ENCODE measurements at places on chromosomes 2 and 18.

DNA sequence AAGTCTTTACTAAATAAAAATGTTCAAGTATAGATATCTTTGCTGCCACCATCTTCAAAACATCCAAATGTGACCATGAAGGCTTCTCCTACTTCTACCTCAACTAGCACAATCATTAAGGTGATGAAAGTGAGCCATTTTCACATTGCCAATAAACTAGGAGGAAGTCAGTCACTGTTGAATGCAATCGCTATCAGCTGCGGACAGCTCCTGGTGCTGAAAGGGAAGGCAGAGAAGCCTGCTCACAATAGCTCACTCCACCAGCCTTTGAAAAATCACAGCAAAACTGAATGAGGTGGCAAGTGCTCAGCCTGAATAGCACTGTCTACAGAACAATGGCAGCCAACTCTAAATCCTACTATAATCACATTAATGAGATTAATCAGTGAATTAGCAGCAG lies 2.2 kb downstream of the MYT1L start:
- DNase-seq: no peak

GRCh38 chr2:238160206-238161129 lies 1.7 kb downstream of the ERFE start:
- no peak for DNase-seq

- no peak for DNase-seq
These were observed 5.3 kb upstream of the NPPC start for GRCh38 chr2:231931481-231931915.

GRCh38 chr2:26464390-26465265 lies 13.3 kb downstream of the OTOF start:
- DNase-seq: no peak

DNA sequence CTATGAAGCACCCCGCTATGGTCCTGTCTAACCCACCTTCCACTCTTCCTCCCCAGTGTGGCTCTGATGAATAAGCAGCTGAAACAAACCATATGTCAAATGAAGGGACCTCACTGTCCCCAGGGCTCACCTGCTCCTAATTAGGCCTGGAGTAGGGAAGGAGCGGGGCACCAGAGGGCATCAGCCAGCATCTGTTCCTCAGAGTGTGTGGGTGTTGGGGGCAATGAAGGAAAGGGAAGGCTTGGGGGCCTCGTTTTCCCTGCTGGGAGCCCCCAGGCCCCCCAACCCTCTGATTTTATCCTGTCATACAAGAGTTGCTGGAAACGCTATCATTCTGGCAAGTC lies 274.7 kb downstream of the HAUS1 start:
- DNase-seq: no peak

- no peak for DNase-seq
These were observed 762 bp upstream of the SPOPL start for GRCh38 chr2:138500592-138501424.

- no peak for DNase-seq
These were observed 68.2 kb downstream of the ZNF516 start for GRCh38 chr18:76426737-76427305.

DNA sequence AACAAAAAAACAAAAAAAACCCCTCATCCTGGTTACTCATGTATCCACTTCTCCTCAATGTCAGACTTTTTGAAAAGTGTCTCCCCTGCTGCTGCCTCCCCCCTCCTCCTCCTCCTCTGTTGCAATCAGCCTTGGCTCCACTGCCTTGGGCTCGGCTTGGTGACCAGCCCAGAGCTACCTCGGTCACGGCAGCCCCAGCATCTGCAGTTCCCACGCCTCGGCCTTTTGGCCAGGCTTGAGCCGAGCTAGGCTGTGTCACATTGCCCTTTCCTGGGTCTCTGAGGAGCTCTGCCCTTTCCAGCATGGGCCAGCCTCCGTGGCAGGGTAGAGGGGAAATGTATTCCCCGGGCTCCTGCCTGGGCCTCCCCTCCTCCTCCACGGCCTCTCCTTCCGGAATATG lies 22.7 kb upstream of the INHBB start:
- no peak for DNase-seq

DNA sequence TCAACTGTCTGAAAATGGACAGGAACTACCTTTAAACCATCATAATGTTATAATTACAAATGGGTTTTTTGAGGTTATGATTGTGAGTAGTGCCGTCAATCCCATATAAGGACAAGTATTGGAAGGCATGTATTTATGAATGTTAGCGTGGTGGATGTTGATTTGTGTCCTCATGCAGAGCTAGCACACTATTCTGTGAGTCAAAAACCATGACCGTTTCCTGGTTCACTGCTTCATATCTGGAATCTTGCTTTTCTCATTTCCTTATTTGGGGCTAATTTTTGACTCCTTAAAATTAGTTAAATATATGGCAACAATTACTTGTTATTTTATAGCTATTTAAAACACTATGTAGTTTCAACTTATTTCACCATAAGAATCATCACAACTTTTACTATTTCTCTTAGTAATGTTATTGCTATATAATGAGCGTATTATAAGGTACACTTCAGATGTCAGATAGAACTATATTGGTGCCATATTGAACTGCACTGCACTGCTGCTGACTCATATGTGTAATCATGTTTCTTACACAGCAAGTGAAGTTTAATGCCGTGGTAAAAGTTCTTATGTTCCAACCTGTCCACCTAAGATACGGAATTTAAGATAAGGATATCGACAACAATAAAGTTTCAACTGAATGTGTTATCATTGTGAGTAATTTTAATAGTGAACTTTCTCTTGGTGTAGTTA lies 192.8 kb downstream of the PTGR3 start:
- DNase-seq: no peak

GRCh38 chr2:161206471-161207032 lies 46.3 kb downstream of the TANK start:
- DNase-seq: no peak

DNA sequence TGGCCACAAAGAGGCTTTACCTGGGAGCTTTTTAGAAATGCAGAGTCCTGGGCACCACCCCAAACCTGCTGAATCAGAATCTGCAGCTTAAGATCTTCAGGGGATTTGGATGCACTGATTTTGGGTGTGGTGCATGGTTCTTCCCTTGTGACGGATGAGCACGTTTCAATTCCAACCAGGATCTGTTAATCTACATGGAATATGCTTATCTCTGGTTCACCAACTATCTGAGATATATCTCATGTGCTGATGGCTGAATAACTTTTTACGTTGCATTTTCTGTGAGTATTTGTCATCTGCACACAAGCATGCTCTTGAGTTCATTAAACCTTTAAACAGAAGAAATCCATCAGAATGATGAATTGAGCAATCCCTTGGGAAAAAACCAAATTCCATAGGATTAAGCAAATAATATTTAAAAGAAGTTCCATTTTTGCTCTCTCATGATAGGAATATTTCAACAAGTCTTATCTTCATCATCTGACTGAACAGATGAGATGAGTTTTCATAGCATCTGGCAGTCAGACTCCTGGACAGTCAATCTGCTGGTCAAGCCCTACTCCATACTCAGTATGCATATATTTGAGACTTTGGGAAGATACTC lies 120.6 kb downstream of the PLB1 start:
- no peak for DNase-seq

DNA sequence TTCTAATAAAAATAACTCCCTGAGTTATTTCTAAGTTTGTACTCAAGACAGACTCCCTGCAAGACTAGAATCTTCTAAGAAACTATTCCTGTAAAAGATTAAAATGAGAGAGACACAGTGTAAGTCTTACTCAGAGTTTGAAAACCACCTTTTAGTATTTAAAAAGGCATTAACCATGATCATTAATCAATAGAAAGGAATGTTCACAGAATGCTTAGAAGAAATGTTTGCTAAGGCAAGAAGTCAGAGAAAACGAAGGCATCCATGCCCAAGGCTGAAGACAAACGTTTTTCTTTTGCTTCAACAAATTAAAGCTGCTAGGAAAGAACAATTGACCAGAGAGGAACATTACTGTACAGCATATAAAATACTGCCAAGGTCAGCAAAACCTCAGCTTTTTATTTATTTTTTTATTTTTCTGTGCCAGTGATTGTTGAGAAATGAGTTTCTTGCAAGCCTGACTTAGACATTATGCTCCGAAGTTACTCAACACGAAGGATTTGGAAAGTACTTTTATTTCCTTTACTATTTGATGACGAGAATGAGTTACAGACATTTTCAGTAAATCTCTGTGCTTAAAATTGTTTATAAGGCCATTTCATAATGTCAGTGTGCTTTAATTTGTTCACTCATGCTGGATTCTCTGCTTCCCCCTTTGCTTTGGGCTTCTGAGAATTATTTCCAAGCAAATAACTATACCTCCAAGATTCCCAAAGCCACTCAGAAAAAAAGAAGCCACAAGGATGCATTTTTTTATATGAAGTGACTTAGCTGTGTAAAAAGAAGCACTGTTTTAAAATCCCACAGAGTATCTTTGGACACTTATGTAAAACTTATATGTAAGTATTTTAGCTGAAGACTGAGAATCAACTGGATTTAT lies 20.5 kb downstream of the RND3 start:
- DNase-seq: no peak

- DNase-seq: no peak
These were observed 423.6 kb upstream of the POU3F3 start for GRCh38 chr2:104430359-104430740.

GRCh38 chr2:239376351-239376750 lies 24.5 kb downstream of the HDAC4 start:
- DNase-seq: no peak

- no peak for DNase-seq
These were observed 145.0 kb downstream of the ALK start for GRCh38 chr2:29776406-29776805.

DNA sequence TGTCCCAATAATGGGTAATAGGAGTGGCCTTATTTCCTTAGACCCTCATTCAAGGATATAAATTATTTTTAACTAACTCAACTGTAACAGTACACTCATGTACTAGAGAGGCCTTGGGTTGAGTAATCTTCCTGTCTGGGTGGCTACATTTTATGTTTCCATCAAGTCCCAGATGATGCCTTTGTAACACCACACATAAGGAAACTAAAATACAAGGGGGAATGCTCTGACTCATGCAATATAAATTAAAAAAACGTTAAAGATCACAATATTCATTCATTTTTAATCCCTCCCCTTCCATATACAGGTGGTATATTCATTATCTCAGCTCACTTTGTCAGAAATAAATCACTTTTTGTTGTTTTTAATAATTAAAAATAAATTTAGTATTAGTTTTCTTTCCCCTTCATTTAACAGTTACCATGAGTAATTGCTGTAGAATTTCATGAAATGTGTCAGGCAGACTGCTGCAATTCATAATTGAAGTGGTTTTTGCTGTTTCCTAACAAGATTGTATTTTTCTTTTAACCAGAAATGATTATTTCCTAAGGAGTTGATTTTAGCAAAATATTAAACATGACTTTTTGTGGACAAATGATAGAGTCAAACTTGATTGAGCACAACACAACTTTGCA lies 1403.6 kb downstream of the SUCLG1 start:
- DNase-seq: no peak

GRCh38 chr2:171598713-171599319 lies 76.5 kb downstream of the CYBRD1 start:
- no peak for DNase-seq

- DNase-seq: no peak
These were observed 105.1 kb upstream of the ITGB6 start for GRCh38 chr2:160305081-160305750.

DNA sequence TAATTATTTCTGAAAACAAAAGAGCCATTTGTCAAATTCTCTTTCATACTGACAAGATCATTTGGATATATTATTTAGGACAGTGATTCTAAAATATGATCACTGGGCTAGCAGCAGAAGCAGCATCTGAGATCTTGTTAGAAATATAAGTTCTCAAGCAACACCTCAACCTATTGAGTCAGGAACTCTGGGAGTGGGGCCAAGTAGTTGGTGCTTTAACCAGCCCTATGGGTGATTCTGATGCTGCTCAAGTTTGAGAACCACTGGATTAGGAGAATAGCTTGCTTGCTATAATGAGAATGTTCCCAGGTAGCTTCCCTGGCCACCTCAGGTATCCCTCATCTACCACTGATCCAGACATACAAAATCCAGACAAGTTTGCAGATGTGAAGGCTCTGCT lies 466.9 kb upstream of the CELF4 start:
- no peak for DNase-seq

DNA sequence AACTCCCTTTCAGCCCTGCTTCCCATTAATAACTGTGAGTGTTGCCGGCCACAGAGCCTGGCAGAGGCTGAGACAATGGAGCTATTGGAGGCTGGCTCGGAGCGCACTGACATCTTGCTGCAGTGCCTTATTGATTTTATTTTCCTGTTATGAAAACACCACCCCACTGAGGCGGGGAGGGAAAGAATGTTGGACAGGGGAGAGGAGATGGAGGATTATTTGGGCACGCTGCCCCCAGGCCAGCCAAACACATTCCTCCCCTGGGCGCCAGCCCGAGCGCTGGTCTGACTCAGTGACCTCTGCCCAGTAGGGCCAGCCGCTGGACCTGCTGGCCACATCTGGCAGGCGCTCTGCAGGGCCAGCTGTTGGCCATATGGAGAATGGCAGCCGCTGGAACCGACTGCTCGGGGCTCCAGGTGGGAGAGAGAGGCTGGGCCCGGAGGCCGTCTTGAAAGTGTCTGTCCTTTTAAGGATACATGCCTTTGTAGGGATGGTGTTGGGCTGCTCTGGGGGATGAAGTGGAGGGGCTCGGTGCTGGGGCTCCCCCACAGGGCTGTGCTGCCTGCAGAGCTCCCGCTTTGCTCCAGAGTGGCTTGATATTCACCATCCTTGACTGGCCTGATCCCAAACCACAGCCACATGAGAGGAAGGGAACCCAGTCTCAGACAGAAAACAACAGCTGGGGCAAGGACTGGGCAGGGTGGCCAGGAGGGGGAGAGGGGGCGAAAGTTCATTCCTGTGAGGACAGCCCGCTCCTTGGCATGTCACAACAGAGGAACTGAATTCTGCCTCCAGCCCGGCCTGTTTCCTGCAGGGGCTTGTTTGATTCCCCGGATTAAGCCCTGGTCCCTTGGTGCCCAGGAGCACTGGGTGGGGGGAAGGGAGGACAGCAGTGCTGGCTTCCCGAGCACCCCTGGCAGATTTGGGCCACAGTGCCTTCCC lies 179.0 kb downstream of the KLHL29 start:
- no peak for DNase-seq

- no peak for DNase-seq
These were observed 87.8 kb downstream of the MAP2 start for GRCh38 chr2:209511637-209512036.

- no peak for DNase-seq
These were observed 47.2 kb downstream of the FAM124B start for GRCh38 chr2:224354632-224355211.

- no peak for DNase-seq
These were observed 40.3 kb downstream of the SMC6 start for GRCh38 chr2:17713291-17713690.

DNA sequence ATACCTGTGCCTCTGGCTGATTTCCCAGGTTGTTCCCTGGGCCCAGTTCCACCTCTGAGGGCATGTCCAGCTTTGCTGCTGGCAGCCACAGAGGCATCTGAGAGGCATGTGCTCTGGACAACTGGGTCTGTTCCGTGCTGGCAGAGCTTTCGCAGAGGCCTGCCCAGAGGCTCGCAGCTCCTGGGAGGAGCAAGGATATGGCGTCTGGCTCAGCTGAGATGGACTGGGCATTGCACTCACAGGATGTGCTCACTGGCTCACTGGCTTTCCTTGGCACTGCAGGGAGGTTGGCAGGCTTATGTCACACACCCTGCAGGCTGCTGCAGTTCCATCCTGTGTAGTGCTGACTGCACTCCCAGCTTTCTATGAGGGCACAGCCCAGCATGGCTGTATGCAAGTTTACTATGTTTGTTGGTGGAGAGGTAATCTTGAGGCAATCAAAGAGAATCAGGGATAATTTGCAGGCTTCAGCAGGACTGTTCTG lies 172.3 kb downstream of the PRKCE start:
- DNase-seq: no peak

GRCh38 chr2:113229795-113230194 lies 48.9 kb downstream of the PAX8 start:
- DNase-seq: no peak
